Foreskin keratinocyte (primary cell): ENCODE measurements at places on chromosomes 1 and 21. TPM values are rescaled to one million over a fixed set of nuclear protein-coding genes. Genes with fewer than 3 reads are reported as not detected.

The PRDM16 gene
- 0.06 and 0.09 TPM in 2 replicates for polyA plus RNA-seq

The CLDN14 gene
- polyA plus RNA-seq, result 0.03 TPM in 1 of 2 replicates, not detected in the other

The FOXD3 gene
- polyA plus RNA-seq, result not detected in 2 replicates

The RCSD1 gene
- polyA plus RNA-seq, result 0.02 and 0.03 TPM in 2 replicates

The SHE gene
- not detected in 2 replicates for polyA plus RNA-seq

The CNR2 gene
- not detected in 2 replicates for polyA plus RNA-seq

The TXNIP gene
- polyA plus RNA-seq, result 7.4 and 9.6 TPM in 2 replicates

The HOOK1 gene
- polyA plus RNA-seq, result 1.3 and 1.9 TPM in 2 replicates

The HSD11B1 gene
- 0.29 and 0.54 TPM in 2 replicates for polyA plus RNA-seq

The LCE2B gene
- 0.19 and 0.79 TPM in 2 replicates for polyA plus RNA-seq

DNA sequence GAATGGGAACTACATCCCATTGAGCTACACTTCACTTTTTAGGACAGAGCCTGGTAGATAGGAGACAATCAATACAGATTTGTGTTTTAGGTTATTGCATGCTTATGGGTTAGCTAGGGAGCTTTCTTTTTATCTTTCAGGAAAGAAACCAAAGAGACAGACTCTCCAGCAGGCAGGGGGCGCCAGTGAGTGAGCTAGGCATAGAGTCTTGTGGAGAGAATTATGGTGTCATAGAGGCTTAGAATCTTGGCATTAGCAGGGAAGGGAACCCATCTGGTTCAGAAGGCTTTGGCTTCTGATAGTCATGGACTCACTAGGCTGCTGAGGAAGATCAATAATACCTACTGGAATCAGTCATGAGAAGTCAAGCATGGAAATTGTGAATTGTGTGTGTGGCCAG is at the start of gene SMCP:
SMCP (plus strand) TSS at position 281 of the 400 bp plus-strand sequence. CDS start 6,101 bp downstream, outside the sequence.
- no peak for DNase-seq

GRCh38 chr1:87220993-87221392 is 107.7 kb upstream of the LMO4 start:
- DNase-seq, result peak; percentile 95

- DNase-seq, result no peak
Measured at GRCh38 chr1:35447278-35447677, 109.9 kb downstream of the KIAA0319L start.

GRCh38 chr1:63524201-63524600 is 876 bp downstream of the EFCAB7 start:
- no peak for DNase-seq

GRCh38 chr1:10631811-10632593 is 157.3 kb downstream of the PEX14 start:
- no peak for DNase-seq

- no peak for DNase-seq
Measured at GRCh38 chr1:67890857-67891256, 57.6 kb upstream of the GNG12 start.

- no peak for DNase-seq
Measured at GRCh38 chr1:20508411-20508771, 440 bp upstream of the MUL1 start.

- no peak for DNase-seq
Measured at GRCh38 chr1:67897270-67897949, 64.1 kb upstream of the GNG12 start.

GRCh38 chr1:7380712-7381111 is 390.4 kb upstream of the VAMP3 start:
- DNase-seq, result no peak

- DNase-seq, result no peak
Measured at GRCh38 chr1:167477986-167478385, 40.3 kb downstream of the CD247 start.

DNA sequence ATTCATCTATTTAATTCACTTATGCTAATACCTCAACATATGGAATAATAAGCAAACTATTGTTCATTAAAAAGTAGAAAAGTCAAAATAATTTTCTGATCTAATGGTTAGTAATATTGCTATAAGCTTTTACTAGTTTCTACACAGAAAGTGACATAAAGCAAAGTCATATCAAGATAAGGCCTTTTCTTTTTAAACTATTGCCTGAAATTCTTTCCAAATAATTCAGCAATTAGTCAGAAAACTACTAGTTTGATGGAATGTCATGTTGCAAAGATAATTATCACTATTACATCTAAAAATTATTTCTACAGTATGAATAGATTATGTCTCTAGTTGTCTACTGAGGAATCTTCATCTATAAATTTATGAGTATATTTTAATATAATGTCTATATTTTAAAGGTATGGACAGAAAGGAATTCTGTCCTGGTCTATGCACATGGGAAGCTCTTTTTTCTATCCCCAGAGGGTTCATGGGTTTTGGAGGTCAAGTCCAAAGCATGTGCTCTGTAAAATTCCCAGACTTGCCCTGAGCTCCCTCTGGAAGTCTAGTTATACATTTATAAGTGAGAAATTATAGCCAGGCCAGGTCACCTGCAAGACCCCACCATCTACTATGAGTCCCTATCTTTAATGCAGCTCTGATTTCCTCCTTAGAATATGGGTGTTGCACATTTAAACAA is 84.6 kb upstream of the DPYD start:
- peak; percentile 47 for DNase-seq

- no peak for DNase-seq
Measured at GRCh38 chr1:208083715-208084085, 160.5 kb downstream of the PLXNA2 start.

DNA sequence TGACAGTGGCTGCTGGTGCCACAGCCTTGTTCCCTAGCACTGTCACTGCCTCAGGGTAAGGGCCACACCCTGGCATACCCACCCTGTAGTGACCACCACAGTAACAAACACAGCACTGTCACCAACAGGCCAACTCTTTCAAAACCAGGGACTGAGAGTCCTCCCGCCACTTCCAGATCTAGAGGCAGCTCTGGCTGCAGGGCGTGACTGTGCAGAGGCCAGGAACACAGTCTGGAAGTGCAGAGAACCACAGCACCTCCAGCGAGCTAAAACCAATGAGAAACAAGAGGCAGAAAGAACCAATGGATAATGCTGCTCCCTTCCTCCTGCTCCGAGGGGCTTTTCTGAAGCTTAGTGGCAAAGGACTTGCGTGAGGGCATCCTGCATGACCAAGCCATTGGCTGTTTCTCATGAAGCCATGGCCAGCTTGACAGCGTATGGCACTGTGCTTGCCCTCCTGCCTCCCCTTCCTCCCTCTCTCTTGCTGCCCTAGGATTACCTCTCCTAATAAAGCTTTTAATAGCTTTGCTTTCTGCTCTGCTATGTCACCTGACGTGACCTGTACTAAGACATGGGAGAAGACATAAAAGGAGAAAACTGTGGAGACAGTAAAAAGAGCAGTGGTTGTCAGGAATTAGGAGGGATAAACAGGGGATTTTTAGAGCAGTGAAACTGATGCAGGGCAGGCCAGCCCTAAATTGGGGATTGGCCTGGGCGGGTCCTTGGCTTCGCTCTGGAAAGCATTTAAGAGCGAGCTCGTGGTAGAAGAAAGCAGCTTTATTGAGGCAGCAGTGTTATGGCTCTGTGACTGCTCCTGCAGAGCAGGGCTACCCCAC is 7.2 kb downstream of the PARP1 start:
- DNase-seq, result no peak

- no peak for DNase-seq
Measured at GRCh38 chr1:247883346-247883745, 12.0 kb upstream of the OR2W3 start.

DNA sequence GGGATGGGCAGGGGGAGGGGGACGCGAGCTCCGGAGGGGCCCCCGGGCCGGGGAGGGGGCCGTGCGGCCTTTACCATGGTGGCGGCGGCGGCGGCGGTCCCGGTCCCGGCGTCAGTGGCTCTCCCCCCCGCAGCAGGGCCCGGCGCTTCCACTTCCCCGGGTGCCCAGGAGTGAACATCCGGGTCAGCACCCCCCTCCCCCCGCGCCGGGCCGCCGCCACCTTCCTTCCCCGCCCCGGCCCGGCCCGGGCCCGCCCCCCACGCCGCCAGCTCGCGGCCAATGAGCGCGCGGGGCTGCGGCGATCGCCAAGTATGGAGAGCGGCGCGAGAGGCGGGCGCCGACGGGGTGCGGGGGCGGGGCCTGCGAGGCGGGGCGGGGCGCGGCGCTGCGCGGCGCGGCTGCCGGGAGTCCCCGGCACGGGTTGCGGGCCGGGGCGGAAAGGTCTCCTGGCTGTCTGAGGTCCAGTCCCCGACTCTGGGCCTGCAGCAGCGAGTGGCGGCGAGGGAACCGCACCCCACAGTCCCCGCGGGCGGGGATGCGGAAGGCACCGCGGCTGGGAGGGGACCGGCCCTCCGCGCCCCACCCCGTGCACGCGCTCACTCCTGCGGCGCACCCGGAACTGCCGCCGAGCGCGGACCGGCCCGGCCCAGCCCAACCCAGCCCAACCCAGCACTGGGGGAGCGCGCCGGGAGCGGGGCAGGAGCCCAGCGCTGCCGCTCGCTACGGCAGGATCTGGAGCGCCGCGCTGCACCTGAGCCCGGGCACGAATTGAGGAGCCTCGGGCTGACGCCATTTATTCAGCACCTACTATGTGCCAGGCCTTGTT is at the start of gene CAPZB:
CAPZB (minus strand) TSS at position 178 of the 826 bp plus-strand sequence; CDS start at position 77, 101 bp downstream.
- DNase-seq, result peak; percentile 55

DNA sequence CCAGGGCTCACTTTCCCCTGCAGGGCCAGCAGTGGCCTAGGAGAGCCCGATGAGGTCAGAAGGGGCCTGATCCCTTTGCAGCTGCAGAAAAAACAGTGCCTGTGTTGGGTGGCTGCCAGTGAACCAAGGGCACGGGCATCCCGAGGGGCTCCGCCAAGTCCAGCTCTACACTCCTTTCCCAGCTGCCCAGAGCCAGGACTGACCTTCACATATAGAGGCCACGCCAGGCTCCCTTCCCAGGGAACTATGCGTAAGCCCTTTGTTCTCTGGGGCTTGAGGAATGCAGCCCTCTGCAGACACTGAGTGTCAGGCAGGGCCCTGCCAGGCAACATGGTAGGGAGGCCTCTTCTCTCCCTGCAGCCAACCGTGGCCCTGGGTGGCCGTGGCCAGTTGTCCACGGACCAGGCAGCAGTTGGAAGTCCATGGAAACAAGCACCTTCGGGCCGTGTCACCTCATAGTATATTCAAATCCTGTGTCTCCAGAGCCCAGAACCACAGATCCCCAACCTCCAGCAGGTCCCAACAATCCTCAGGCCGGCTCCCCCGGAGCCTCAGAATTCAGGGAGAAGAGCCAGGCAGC is 194.0 kb downstream of the NPHP4 start:
- DNase-seq, result no peak

DNA sequence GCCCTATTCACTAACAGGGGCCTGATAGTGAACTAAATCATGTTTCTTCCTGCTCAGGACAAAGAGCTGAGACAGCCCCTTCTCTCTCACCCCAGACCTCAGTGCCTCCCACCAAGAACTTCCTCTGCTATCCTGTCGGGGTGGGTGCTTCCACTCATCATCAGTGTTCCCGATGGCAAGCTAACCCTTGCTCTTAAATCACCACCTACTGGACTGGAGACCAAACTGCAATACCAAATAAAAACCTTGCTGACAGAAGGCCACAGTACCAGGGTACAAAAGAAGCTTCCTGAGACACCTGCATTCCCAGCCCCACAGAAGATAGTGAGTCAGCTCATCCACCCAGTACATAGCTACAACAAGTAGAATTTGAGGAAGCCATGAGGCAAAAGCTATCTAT is 799.5 kb downstream of the LTN1 start:
- DNase-seq, result no peak

- peak; percentile 46 for DNase-seq
Measured at GRCh38 chr21:17527240-17527639, 14.4 kb downstream of the CXADR start.

DNA sequence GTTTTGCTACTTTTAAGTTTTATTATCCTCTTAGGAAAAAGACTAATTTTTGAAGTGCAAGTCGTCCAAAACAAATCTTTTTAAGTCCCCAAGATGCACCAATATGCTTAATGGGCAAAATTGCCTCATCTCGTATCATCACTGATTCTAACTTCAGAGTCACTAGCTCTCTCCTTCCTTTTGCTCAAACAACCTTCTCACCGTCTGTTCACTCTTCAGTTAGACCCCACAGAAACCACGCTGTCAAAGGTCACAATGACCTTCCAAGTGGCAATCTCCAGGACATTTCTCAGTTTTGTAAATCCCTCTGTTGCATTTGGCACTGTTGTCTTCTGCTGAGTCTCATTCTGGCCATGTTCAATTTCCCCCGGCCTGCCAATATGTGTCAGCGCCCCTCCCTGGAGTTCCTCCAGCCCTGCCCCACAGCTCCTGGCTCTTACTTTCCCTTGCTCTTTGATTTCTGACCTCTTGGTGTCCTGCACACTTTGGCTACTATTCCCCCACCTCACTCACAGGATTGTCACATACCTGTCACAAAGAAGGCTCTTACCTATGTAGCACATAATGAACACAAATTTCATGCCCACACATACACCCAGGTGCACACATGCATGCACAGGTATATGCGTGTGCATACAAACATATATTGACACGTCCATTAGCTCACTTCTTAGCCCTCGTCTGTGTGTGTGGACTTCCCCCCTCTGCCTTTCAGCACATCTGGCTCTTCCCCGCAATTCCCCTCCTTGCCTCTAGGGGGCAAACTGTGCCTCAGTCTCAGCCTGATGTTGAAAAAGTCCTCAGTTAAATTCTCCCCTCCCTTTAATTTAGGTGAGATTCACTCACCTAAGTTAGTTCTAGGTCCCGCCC is 354.0 kb upstream of the DUSP10 start:
- DNase-seq, result no peak

DNA sequence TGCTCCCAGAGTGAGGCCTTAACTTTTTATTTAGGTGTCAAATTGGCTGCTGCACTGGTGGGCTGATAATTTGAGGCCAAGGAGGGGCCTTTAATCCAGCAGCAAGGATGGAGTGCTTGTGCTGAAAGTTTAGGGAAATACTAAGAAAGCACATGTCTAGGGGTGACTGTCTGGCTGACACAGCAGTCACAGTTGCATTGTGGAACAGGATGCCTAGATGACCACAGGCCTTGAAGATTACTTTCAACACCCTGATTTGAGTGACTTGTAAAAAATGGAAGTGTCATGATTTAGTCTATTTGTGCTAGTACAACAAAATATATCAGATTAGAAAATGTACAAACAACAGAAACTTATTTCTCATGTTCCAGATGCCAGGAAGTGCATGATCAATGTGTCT is 57.7 kb downstream of the ZNF697 start:
- DNase-seq, result no peak

DNA sequence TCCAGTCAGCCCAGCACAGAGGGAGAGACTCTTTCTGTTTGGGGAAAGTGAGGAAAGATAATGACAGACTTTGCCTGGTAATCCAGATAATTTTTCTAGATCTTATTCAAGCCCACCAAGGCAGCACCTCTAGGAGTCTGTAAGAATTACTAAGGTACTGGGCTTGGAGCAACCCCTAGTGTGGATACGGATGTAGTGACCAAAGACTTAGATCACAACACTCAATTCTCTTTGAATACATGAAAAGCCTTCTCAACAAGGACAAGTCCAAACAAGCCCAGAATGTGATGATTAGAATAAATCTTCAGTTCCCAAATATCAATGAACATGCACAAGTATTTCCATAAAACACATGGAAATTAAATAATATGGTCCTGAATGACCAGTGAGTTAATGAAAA is 206.9 kb downstream of the MRPL39 start:
- peak; percentile 53 for DNase-seq

GRCh38 chr1:9320520-9321479 is 28.1 kb downstream of the SPSB1 start:
- DNase-seq, result no peak

- no peak for DNase-seq
Measured at GRCh38 chr1:111402083-111402482, 25.5 kb downstream of the OVGP1 start.
